Activated CD8-positive, alpha-beta memory T cell treated with anti-CD3 and anti-CD28 coated beads for 1 hour (primary cell): ENCODE measurements at places on chromosomes 1 and 21.

DNA sequence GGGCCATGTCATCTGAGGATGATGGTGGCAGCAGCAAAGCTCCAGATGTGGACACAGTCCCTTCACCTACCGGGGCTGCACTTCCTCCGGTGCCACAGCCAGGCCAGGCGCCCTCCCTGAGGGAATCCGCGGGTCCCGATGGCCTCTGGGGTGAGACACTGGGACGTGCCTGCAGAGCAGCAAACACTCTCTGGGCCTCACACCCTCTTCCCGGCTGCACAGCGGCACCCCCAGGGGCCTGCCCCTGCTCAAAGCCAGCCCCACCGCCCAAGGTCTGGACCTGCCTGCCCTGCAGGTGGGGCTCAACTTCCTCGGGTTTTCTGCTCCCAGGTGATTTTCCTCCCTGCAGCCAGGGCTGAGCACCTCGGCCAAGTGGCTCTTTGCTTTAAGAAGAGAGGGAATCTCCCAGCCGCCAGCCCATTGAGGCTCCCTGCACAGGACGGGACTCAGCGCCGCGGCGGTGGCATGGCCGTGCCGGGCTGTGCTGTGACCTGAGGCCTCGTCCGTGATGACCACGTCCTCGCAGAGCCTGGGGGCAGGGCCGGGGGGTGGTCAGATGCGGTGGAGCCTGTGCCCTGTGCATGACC is 21.3 kb upstream of the COL18A1 start:
- DNase-seq: no peak

GRCh38 chr1:203081465-203082230 is 4.2 kb downstream of the MYOG start:
- DNase-seq: no peak

DNA sequence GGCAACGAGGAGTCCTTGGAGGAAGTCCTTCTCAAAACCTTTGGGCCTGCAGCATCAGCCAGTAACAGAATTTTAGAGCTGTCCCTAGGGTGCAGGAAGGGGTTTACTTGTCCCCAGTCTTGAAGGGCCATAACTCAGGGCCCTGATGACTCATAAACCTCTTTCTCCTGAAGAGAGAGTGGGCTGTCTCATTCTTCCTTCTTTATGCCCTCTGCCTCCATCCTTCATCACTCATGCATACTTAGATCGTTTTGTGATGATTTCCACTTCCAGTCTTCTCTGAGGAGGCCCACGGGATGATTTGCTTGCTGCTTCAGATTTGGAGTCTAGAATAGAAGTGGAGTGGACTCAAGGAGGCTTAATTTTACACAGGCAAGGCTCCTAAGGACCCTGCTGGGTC is 60.2 kb downstream of the NDUFS5 start:
- no peak for DNase-seq

DNA sequence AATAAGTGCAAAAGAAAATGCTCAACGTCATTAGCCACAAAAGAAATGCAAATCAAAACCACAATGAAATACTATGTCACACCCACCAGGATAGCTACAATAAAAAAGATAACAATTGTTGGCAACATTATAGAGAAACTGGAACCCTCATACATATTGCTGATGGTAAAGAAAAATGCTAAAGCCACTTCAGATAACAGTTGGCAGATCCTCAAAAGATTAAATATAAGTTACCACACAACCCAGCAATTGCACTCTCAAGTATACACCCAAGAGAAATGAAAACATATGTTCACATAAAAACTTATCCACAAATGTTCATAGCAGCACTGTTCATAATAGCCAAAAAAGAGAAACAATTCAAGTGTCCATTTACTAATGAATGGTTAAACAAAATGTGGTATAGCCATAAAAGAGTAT is 20.7 kb downstream of the TRIM33 start:
- DNase-seq: no peak

DNA sequence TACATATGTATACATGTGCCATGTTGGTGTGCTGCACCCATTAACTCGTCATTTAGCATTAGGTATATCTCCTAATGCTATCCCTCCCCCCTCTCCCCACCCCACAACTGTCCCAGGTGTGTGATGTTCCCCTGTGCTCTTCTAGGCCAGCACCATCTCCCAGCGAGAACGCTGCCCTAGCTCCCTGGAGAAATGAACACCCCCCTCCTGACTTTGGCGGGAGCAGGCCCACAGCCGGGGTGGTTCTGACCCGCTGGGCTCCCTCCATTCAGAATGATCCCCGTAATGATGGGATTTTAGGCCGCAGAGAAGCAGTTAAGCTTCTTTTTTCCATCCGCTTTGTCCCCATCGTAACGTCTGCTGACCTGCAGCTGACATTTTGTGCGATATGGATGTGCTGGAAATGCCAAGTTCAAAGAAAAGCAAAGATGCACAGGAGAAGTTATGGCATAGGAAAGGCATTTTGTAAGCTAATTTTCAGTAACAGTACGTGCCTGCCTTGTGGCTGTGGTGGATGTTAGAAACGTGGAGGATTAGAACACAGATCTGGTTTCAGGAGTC is 39.3 kb downstream of the ELK4 start:
- no peak for DNase-seq

- DNase-seq: no peak
Measured at GRCh38 chr1:150562446-150563339, 13.5 kb downstream of the ADAMTSL4 start.

DNA sequence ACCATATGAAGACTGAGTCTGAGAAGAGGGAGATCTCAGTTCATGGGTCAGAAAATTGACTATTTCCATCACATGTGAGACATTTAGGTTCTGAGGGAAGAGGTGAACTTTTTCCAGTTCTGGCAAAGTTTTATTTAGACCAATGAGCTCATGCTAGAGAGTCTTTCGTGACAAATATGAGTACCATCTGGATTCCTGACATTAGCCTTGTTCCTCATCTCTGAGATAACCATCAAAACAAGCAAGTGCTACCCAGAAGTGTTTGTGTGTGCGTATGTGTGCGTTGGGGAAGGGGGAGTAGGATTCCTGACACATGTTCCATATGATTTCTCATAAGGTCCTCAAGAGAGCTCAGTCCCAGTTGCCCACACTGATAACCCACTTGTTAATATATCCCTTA is 120.6 kb downstream of the FASLG start:
- no peak for DNase-seq

DNA sequence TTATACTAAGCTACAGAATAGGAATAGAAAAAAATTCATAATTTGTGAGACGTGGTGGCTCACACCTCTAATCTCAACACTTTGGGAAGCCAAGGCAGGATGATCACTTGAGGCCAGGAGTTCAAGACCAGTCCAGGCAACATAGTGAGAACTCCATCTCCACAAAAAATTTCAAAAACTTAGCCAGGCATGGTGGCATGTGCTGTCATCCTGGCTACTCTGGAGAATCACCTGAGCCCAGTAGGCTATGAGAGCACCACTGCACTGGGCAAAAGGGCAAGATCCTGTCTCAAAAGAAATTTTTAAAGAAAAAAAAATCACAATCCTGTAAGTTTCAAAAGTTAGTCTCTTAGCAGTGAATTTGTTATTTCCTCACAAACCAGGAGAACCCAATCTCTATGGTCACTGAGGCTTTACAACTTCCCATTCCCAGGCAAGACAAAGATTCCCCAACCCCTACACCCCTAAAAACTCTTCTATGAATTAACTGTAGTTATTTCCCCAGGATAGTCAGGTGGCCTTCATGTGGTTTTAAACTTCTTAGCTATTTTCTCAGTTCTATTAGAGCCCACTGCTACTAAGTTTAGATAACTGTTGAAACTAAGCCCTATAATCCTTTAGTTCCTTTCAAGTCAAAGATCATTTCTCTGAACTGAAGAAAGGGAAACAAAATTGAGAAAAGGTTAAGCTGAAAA is 74.5 kb downstream of the FOXJ3 start:
- DNase-seq: no peak

- no peak for DNase-seq
Measured at GRCh38 chr1:226475142-226475511, 67.2 kb upstream of the PARP1 start.

GRCh38 chr1:5466487-5466886 is 525.7 kb downstream of the NPHP4 start:
- DNase-seq: no peak

DNA sequence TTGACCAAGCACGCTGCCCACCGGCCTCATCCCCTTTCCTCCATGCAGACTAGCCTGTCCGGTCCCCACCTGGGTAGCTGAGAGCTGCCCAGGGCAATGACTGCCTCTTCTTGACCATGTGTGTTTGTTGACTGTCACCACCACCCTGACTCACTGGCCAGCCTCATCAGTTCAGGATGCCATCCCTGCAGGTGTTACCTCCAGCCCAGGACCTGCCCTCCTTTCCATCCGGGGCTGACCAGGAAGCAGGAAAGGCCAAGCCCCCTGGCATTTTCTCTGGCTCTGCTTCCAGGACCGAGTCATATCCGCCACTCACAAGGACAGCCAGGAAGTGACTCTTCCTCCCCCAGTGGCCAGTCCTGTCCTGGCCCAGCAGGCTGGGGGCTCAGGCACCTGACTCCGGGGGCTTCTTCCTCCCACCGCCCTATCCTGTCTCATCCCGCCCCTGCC is 17.1 kb downstream of the EPHA2 start:
- no peak for DNase-seq

DNA sequence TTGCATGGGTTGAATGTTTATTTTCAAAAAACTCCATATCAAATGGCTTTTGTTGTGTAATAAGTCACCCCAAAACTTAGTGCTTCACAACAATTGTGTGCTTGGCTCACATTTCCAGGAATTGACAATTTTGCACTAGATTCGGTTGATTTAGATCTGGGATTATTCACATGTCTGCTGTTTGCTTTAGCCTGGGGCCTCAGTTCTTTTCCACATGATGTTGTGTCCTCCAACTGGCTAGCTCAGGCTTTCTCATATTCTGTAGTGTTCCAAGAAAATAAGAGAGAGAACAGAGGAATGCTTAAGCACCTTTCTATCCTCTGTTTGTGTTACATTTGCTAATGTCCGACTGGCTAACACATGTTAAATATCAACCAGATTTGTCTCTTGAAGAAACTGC is 281.5 kb upstream of the ADGRL4 start:
- no peak for DNase-seq

DNA sequence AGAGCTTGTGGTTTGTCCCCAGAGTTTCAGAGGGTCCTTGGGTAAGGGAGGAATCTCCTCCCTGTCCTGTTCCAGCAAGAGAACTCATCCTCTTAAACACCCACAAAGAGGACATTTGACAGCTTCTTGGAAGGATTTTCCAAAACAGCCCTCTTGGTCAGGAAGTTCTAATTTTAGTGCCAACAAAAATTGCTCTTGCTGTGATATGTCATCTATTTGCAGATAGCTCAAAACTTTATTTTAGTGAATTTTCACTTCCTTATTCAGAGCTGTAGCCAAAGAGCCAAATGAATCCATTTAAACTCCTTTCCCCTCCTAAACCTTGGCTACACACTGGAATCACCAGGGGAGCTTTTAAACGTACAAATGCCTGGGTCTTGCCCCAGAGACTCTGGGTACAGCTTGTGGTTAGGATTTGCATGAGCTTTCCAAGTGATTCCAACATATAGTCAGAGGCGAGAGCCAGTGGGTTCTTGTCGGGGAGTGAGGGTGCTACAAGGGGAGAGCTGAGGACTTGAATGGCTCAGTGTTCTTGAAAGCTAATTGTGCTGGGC is 11.8 kb upstream of the RASSF5 start:
- no peak for DNase-seq

DNA sequence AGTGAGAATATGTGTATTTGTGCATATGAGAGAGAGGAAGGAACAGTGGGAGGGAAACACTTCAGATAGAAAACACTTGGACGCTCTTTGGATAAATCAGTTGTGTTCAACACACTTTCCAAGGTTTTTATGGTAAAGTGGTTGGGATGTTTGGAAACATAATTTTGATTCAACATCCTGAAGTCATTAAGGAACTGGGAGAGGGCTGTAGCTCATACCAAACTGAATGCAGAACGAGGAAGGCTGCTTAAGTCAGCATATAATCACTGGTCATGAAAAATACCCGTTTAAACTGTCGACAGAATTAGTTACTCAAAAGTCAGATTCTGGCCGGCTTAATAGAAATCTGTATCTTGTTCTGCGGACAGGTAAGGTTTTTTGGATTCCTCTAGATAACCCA is 14.9 kb downstream of the LIX1L start:
- DNase-seq: no peak

- DNase-seq: no peak
Measured at GRCh38 chr21:39675993-39676661, 63.4 kb downstream of the B3GALT5 start.

GRCh38 chr1:62103846-62104245 is 90.8 kb upstream of the L1TD1 start:
- no peak for DNase-seq

DNA sequence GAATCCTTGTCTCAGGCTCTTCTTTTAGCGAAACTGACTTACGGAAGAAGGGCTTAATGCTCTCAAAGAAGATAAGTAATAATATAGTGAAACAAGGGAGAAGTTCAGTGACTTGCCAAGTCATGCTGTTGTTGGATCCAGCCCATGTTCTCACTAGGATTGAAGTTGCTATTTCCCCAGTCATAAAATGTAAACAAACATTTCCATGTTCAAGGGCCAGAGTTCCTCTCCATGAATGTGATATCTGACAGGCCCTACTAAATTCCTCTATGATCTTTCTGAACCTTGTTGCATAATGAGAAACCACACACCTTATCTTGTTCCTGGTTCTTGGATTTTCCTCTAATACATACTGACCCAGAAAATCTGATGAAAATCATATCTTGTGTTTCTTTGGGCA is 876.5 kb upstream of the B3GALT2 start:
- no peak for DNase-seq

DNA sequence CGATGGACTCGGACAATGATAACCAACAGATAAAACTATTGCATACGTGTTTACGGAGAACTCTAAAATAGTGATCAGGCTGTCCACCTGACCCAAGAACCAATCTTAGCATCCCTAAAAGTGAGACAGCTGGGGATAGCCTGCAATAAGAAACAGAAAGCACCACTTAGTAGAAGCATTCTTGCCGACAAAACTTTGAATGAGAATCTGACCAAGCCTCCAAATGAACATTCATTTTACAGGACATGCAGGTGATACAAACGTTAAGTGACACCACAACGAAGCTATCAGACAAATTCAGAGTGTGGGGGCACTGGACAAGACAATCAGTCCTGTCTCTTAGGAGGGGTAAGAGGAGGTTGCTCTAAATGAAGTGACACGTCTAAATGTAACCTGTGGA is 1.2 kb downstream of the PSMG1 start:
- no peak for DNase-seq

DNA sequence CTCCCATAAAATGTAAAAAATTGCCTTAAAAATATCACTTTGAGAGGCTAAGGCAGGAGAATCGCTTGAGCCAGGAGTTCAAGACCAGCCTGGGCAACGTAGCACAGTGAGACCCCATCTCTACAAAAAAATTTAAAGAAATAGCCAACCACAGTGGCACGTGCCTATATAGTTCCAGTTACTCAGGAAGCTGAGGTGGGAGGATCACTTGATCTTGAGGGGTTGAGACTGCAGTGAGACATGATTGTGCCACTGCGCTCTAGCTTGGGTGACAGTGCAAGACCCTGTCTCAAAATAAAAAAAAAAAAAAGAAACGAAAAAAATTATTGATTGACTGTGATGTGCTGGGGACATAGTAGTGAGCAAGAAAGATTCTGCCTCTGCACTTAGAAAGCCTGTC is 38.4 kb downstream of the PKN2 start:
- no peak for DNase-seq

GRCh38 chr1:62417351-62417999 is 19.4 kb upstream of the USP1 start:
- DNase-seq: no peak

- no peak for DNase-seq
Measured at GRCh38 chr1:83060651-83061390, 938.1 kb downstream of the TTLL7 start.
